CD4-positive, alpha-beta T cell treated with Interleukin-2 at 100 ng/mL for 4 hours (primary cell): ENCODE measurements at places on chromosomes 7 and 10.

- no peak for DNase-seq
Observed at GRCh38 chr10:125104559-125104958, 55.8 kb downstream of the CTBP2 start.

GRCh38 chr7:103025341-103025740 lies 49.3 kb downstream of the FBXL13 start:
- DNase-seq = no peak

GRCh38 chr10:121935702-121936101 lies 7.9 kb upstream of the ATE1 start:
- no peak for DNase-seq

- no peak for DNase-seq
Observed at GRCh38 chr7:70156057-70156456, 557.8 kb downstream of the AUTS2 start.

DNA sequence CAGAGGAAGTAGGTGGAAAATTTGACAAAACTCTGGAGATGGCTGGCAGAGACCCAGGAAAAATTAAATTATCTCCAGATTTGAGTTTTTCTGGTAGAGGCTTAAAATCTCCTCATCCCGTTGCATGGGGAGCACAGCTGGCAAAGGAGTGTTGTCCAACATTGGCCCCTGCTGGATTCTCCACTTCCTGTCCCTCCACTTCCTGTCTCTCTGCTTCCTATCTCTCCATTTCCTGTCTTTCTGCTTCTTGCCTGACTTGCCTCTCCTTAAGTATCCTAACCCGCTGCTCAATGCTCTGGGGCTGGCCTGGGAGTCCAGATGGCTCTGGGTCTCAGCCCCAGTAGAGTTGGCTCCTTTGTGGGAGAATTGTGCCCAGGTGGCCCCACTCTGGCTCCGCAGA lies 65.8 kb upstream of the EMX2 start:
- no peak for DNase-seq

DNA sequence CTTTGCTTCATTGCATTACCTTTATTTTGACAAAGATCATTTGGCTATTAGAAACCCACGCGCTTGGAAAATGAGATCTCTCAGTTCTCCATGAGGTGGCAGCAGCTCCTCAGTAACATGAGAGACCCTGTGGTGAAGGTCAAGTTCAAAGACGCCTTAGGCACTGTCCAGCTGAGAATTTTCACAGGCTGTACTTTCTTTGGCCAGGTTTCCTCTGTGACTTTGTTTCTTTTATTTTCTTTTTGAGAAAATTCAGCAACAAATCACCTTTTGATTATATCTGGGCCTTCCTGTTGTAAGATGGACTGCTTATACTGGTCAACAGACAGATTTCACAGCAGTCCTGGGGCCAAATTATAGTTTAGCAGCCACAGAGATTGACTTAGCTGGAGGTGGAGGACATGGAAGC lies 54.5 kb downstream of the RAB18 start:
- peak; percentile 50 for DNase-seq

DNA sequence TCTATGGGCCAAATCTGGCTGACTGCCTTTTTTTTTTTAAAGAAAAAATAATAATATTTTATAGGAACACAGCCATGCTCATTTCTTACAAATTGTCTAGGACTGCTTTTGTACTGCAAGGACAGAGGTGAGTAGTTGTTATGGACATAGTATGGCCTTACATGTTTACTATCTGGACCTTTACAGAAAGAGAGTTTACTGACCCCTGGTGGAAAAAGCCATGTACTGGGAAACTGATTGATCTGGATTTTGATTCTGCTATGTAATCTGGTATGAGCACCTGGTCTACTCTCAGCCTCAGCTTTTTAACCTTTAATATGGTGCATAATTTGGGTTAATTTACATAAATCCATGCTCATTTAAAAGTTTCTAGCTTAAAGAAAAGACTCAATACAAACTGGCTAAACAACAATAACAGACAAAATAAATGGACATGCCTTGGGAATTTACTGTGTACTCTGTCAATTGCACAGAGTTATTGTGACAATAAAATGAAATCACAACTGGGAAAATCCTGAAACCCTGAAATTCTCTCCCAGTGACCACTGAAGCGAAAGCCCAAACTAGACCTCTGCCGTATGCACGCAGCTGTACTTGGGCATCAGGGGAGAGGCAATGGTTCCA lies 260.7 kb downstream of the BMPER start:
- DNase-seq = no peak

DNA sequence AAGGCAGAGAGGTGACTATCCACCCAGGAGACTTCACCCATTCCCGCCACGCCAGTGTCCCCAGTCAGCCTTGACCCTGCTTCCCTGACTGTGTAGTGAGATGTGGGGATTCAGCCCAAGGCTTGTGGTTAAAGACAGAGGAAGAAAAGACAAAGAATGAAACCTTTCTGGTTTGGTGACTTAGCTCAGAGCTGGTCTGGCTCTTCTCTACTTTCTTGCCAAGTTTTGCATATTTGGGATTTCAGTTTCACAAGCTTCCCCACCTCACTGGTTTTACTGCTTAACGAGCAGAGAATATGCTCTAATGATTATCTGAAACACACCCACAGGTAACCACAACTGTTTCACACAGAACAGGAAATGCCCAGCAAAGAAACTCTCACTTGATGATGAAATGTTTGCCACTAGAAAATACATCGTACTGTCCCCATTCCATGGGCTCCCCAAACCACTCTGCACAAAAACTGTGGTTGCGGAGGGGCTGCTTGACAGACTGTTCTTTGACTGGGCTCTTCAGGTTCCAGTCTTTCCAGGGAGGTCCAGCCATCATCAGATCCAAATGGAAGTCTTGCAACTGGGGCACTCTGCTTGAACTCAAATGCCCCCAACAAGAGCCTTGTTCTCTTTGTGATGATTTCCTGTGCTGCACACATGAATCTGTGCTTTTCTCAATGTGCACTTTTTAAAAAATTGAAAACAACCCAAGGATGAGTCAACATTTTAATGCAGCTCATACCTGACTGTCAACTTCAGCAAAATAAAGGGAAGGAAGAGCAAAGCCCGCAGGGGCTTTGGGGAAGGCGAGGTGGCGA lies 95.5 kb downstream of the CTBP2 start:
- peak; percentile 22 for DNase-seq

DNA sequence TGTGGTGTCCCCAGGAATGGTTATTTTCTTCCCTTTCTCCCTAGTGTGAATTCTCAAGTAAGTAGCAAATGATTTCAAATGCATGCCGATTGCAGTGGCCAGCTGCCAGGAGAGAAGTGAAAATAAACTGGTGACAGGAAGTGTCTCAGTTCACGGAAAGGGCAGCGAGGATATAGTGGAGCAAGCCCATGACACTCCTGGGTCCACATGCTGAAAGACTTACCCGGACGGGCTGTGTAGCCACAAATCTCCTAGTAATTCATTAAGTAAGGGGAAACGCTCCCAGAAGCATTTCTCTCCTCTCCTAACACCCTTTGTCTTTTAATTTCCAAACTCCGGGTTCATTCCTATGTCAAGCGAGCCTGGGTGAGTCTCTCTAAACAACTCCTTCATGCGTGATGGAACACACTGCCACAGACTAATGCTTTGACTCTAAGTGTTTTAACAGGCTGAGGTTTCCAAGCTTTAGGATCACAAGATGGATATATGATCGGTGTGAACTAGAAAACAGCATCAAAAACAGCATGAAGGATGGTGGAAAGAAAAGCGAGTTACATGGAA lies 125.6 kb downstream of the CYP26A1 start:
- peak; percentile 5 for DNase-seq

DNA sequence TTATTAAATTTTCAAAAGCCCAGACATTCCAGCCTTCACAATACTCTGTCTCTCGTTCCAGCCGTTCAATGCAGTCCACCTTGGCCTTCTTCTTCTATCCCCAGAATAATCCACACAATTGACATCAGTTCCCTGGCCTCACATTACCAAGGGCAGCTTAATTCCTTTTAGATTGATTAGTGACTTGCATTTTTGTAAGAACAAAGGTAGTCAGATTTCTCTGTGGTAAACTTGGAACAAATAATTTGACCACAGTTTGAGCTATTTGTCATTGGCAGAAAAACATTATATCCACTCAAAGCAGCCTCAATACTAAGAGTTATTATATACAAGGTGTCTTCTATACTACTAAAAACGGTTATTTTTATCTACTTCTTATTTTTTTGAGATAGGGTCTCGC lies 5.1 kb upstream of the CYTH3 start:
- no peak for DNase-seq

GRCh38 chr7:71283802-71284201 lies 151.9 kb downstream of the GALNT17 start:
- DNase-seq = no peak

- no peak for DNase-seq
Observed at GRCh38 chr10:72276013-72276387, 2.3 kb downstream of the DDIT4 start.

- no peak for DNase-seq
Observed at GRCh38 chr10:129494176-129494575, 27.1 kb downstream of the MGMT start.

GRCh38 chr7:46652317-46652716 lies 731.2 kb upstream of the IGFBP3 start:
- no peak for DNase-seq

DNA sequence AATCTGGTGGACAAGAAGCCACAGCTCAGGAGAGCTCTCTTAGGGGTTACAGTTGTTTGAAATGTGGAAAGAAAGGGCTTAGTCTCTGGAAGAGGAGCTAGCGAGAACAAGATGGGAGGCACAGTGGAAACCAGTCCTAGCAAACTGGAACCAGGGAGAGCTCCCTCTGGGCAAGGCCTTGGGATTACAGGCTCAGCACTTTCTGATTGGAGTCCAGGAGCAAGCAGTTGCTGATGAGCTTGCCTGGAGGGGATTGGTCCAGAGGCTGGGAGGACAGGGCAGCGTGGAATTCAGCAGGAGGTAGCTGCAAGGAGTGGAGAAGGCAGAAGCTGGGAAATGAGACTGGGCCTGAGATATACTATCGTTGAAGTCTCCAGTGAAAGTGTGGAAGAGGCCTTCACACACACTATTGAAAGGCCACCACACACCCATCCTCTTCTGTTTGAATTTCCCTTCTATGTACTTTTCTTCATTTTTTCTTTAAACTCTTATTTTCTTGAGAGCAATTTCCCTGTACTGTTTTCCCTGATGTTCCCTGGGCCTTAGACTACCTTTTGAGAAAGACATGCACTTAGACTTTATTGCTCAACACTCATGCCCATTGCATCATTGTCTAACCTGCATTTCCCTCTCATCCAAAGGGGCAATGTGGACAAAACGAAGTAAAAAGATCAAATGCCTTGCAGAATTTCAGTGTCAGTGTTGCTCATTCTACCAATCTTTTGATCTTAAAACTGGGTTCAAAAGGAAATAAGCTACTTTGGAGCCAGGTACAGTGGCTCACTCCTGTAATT lies 57.8 kb upstream of the LANCL2 start:
- DNase-seq = no peak

DNA sequence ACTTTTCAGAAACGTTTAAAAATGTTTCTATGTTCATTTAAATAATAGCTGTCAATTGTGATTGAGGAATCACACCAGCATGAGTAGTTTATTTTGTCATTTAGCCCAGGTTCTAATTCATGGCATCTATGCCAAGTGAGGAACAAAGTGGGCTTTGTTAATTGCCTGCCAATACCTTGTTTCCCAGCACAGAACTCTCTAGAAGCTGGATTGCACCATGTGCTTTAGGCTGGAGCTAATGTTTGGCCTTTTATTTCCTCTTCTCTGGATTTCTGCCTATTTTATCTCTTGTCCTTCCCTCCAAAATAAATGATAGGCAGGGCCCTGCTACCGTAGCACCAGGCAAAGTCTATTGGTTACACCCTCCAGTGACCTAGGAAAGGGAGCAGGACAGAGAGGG lies 109.9 kb upstream of the ITGB1 start:
- no peak for DNase-seq

DNA sequence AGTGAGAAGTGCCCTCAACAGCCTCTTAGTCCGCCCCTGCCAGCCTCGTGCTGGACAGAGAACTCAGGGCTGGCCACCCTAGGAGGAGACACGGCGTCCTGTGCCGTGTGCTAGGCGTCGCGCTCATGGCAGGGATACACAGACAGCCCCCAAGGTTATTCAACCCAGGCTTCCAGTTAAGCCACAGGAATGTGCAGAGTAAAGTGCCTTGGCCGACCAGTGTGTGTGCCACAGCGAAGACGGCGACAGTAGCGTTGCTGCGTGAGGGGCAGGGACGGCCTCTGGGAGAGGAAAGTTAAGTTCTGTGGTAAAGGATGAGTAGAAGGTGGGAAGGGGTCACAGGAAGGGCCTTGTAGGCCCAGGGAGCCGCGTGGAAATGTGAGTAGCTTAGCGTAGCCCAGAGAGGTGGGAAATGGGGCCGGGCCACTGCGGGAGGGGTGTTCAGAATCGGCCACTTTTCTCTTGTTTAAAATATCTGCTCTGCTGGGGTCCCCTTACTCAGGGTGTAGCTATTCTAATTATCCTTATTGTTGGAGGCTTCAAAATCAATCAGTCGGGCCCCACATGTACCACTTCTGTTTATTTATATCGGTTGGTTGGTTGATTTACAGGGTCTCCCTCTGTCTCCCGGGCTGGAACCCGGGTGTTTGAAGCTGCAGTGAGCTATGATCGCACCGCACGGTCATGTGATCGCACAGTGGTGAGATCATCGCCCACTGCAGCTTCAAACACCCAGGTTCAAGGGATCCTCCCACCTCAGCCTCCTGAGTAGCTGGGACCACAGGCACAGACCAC lies 24.5 kb downstream of the TMEM120A start:
- no peak for DNase-seq

- DNase-seq = peak; percentile 45
Observed at GRCh38 chr10:110081911-110082310, 74.1 kb downstream of the ADD3 start.

DNA sequence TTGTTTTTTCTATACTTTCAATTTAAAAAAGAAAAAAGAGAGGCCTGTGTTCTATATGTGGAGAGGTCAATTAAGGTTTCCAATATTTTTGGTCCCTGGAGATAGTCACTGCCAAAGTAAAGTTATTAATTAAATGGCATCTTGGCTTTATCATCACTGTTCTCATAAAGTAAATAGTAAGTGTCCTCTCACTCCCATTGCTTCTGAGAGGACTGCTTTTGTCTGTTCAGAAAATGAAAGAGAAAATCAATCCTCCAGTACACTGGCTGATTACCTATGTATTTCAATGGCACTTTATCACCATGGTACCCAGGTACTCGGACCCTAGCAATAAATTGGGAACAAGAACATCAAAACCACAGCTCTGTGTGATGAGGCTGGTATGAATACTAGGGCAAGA lies 94.0 kb downstream of the RNLS start:
- DNase-seq = no peak

GRCh38 chr7:15853832-15854470 lies 167.5 kb upstream of the MEOX2 start:
- DNase-seq = no peak

DNA sequence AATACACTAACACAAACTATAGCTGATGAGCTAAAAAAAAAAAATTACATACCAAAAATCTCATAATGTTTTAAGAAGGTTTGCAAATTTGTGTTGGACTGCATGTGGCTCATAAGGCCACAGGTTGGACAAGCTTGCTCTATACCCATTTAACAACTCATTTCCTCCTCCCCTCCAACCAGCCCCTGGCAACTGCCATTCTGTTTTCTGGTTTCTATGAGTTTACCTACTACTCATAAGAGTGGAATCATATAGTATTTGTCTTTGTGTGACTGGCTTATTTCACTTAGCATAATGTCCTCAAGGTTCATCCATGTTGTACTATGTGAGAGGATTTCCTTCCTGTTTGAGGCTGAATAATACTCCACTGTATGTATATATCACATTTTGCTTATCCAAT lies 100.4 kb upstream of the ARHGAP21 start:
- no peak for DNase-seq

- DNase-seq = no peak
Observed at GRCh38 chr10:84706875-84707274, 378.5 kb downstream of the CCSER2 start.
